ENCODE measurements at places on chromosomes 12 and 14.

- no peak for DNase-seq
These were observed 51.4 kb downstream of the DAD1 start for GRCh38 chr14:22537436-22538310.

GRCh38 chr14:33273978-33274377, 335.3 kb downstream of the NPAS3 start:
- no peak for DNase-seq

GRCh38 chr12:108699955-108700563, 31.3 kb downstream of the CORO1C start:
- DNase-seq, result no peak

GRCh38 chr12:116502989-116503496, 56.1 kb upstream of the MAP1LC3B2 start:
- DNase-seq, result no peak

DNA sequence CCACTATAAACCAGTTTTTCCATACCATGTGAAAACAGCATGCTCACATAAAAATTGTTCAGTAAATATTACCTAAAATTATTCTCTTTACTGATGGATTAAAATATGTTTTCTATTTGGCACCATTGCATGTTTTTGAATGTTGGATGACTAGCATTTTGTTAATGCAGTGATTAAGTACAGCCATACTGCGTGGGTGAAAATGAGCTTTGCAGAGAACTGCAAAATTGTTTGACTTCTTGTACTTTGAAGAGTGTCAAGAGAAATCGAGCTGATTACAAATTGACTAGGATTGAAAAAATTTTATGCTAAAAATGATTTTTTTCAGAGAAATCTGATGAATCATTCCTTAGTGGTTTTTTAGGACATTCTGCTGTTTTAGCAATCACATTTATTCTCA, 452.9 kb downstream of the RPL10L start:
- no peak for DNase-seq

- no peak for DNase-seq
These were observed 21.8 kb downstream of the ADCY6 start for GRCh38 chr12:48767047-48767446.

DNA sequence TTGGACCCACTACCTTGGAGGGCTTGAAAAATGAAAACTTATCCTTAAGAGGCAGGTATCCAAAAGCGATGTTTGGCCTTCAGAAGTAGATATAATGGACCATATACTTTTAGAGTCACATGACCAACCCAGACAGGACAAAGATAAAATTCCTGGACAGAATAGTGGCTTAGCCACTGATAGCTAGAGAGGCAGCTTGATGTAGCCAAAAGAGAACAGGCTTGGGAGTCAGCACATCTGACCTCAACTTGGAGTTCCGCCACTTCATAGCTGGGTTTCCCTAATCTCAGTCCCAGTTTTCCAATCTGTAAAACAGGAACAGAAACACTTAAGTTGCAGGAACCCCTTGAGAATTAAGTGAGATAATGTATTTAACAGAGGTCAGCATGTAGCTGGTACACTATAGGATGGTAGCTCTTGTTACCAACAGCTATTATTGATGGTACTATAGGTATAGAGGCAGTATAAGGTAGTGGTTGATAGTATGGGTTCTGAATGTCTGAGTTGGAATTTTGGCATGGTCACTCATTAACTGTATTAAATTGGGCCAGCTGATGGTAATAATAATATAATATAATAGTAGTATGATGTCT, 63.2 kb upstream of the USP44 start:
- DNase-seq, result no peak

- no peak for DNase-seq
These were observed 207.5 kb downstream of the ETV6 start for GRCh38 chr12:11856971-11857370.

- DNase-seq, result no peak
These were observed 24.5 kb downstream of the SSH1 start for GRCh38 chr12:108832730-108833354.

GRCh38 chr12:63353559-63353958, 202.6 kb upstream of the AVPR1A start:
- DNase-seq, result no peak

DNA sequence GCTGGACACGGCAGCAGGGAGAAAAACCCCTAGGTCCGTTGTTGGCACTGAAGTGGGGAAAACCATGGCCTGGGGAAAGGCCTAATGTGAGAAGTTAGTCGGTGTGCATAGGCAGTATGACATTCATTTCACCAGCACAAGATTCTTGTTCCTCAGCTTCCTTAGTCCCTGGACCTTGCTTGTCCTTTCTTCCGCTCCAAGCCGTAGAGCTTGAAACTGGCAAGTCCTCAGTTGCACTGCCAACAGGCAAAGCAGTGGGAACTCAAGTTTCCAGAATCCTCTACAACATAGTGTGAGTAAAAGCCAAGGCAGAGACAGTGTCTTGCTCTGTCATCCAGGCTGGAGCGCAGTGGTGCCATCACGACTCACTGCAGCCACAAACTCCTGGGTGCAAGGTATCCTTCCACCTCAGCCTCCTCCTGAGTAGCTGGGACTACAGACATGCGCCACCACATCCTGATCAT, 138.5 kb upstream of the AMIGO2 start:
- no peak for DNase-seq

- DNase-seq, result no peak
These were observed 55.2 kb upstream of the GNPNAT1 start for GRCh38 chr14:52846591-52846990.

GRCh38 chr12:130601327-130601726, 114.8 kb downstream of the RIMBP2 start:
- DNase-seq, result no peak

GRCh38 chr12:93376436-93377251, 1.1 kb upstream of the NUDT4 start:
- DNase-seq, result no peak

- DNase-seq, result no peak
These were observed 2.3 kb downstream of the TM9SF1 start for GRCh38 chr14:24192933-24193332.

GRCh38 chr14:85079842-85080730, 449.9 kb upstream of the FLRT2 start:
- no peak for DNase-seq

- no peak for DNase-seq
These were observed 11.3 kb downstream of the GCN1 start for GRCh38 chr12:120183211-120183631.

GRCh38 chr14:20803223-20803622, 579 bp upstream of the RNASE1 start:
- DNase-seq, result no peak

- DNase-seq, result no peak
These were observed 53.4 kb downstream of the PRMT8 start for GRCh38 chr12:3544296-3544965.

- DNase-seq, result no peak
These were observed 7.4 kb downstream of the PRIMA1 start for GRCh38 chr14:93780813-93781400.

DNA sequence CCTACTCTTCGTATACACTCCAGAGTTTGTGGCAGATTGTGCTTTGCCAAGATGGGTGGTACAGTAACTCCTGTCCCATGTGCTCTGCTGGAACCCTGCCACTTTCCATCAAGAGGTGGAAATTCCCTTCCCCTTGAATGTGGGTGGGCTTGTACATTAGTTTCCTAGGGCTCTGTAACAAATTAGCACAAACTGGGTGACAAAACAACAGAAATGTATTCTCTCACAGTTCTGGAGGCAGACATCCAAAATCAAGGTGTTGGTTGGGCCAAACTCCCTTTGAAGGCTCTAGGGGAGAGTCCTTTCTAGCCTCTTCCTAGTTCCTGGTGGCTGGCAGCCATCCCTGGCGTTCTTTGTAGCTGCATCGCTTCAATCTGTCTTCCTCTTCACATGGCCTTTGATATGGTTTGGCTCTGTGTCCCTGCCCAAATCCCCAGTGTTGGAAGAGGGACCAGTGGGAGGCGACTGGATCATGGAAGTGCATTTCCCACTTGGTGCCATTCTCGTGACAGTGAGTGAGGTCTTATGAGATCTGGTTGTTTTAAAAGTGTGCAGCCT, 117.5 kb downstream of the VRK1 start:
- no peak for DNase-seq

GRCh38 chr14:83706231-83706954, 1823.6 kb upstream of the FLRT2 start:
- DNase-seq, result no peak

DNA sequence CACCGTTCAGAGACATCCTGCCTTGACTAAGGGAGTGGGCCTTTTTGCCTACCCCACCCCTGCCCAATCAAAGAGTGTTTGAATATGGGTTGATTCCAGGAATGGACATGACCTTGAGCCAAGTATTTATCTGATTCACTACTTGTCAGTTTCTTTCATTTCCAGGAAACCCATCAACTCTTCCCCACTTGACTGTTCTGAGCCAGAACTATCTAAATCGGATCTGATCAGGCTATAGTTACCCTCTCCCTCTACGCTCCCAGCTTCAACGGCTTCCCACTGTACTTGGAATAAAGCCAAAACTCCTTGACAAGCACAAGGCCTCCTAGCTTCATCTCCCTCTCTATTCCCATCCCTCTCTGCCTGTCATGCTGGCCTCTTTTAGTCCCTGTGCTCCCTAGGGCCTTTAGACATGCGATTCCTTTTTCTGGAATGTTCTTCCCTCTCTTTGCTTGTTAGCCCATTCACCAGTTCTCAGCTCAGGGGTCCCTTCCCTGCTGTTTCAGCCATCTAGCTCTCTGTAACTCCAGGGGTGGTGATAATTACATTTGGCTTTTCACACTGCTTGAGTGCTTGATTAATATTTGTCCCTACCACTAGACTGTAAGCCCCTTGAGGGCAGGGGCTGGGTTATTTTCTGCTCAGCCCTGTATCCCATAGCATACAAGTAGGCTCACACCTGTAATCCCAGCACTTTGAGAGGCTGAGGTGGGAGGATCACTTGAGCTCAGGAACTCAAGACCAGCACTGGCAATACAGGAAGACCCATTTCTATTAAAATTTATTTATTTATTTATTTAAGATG, 5.5 kb upstream of the ITPK1 start:
- DNase-seq, result no peak

DNA sequence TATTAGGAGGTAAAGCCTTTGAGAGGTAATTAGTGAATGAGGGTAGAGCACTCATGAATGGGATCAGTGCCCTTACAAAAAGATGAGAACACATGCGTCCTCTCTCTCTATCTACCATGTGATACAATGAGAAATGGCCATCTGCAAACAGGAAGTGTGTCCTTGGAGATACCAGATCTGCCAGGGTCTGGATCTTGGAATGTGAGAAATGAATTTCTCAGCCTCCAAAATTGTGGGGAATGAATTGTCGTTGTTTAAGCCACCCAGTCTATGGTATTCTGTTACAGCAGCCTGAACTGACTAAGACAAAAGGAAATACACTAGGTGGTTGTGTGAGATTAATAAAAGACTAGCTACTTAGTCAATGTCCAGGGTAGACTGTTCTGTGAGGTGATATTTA, 366.6 kb downstream of the NELL2 start:
- no peak for DNase-seq

- no peak for DNase-seq
These were observed 83.0 kb upstream of the CCND2 start for GRCh38 chr12:4190366-4191063.

- no peak for DNase-seq
These were observed 7.5 kb downstream of the SHMT2 start for GRCh38 chr12:57236925-57237595.

DNA sequence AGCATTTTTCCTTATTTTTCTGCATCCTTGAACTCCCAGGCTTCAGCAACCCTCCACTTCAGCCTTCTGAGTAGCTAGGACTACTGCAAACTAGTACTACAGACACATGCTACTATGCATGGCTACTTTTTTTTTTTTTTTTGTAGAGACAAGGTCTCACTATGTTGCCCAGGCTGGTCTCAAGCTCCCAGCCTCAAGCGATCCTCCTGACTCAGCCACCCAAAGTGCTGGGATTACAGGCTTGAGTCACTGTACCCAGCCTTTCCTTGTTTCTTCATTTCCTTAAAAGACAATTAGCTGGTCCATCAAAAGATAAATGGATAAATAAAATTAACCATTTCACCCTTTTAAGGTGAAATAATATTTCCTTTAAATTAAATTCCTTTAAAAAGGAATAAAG, 205.8 kb downstream of the SPTSSA start:
- no peak for DNase-seq

DNA sequence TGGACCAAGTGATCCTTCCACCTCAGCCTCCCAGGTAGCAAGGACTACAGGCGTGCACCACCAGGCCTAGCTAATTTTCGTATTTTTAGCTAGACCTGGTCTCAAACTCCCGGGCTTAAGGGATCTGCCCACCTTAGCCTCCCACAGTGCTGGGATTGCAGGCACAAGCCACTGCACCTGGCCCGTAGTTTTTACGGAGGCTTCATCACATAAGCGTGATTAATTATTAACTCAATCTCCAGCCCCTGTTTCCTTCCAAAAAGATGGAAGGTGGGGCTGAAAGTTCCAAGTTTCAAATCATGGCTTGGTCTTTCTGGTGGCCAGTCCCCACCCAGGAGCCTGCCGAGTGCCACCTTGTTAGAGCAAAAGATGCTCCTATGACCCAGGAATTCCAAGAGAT, 22.5 kb upstream of the HIF1A start:
- no peak for DNase-seq

- no peak for DNase-seq
These were observed 187.0 kb downstream of the MED13L start for GRCh38 chr12:116090516-116090915.
